Stimulated activated CD8-positive, alpha-beta memory T cell treated with anti-CD3 and anti-CD28 coated beads, Interleukin-7, amount 100 ng/mL, for 1 hour (primary cell): ENCODE measurements at places on chromosomes 4 and X.

- DNase-seq, result no peak
Measured at GRCh38 chr4:140971077-140971792, 162.0 kb downstream of the RNF150 start.

- DNase-seq, result no peak
Measured at GRCh38 chr4:148227147-148227546, 215.1 kb downstream of the NR3C2 start.

DNA sequence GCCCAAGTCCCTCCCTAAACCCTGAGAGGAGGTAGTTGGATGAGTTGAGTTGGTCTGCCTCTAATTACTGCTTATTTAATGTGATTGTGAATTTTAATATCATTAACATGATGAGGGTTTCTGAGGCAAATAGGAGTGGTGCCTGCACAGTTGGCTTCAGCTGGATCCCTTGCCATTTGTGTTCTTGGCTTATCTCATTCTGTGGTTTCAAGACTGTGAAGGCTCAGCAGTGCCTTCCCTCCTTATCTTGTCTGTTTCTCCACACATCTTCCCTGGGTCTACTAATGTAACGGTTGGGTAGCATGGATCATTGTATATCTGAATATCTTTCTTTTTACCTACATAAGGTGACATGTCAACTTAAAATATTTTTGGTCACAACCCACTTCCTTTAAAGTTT lies 1.6 kb upstream of the SLC10A4 start:
- DNase-seq, result no peak

GRCh38 chr4:122142687-122143086 lies 9.4 kb upstream of the BLTP1 start:
- no peak for DNase-seq

- DNase-seq, result no peak
Measured at GRCh38 chr4:144578681-144579080, 67.3 kb upstream of the HHIP start.

- no peak for DNase-seq
Measured at GRCh38 chrX:110218591-110218990, 99.3 kb downstream of the AMMECR1 start.

- no peak for DNase-seq
Measured at GRCh38 chrX:40845331-40845911, 110.1 kb upstream of the MED14 start.
